Activated T-cell treated with anti-CD3 and anti-CD28 coated beads, Interleukin-2, amount 50 U/mL, for 1 hour (primary cell): ENCODE measurements at places on chromosomes 3 and 15.

DNA sequence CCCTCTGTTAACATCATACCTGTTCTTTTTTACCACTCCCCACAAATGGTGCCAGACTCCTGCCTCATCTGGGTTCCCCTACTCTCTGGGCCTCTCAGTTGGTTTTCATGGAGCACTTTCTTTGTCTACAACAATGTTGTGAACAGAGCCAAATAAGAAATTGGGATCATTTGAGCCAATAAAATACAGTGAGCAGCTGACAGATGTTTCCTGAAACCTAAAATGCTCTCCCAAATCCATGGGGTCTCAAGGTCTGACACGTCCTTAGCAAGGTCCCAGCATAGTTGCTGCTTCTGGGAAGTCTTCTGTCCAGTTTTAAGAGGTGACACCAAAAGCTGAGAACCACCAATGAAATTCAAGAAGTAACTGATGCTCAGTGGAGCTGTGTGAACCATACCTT lies 1.7 kb downstream of the NMNAT3 start:
- no peak for DNase-seq

- no peak for DNase-seq
These were observed 237.4 kb downstream of the TBL1XR1 start for GRCh38 chr3:176959867-176960266.

GRCh38 chr3:15451216-15452113 lies 24.1 kb downstream of the EAF1 start:
- DNase-seq = no peak

DNA sequence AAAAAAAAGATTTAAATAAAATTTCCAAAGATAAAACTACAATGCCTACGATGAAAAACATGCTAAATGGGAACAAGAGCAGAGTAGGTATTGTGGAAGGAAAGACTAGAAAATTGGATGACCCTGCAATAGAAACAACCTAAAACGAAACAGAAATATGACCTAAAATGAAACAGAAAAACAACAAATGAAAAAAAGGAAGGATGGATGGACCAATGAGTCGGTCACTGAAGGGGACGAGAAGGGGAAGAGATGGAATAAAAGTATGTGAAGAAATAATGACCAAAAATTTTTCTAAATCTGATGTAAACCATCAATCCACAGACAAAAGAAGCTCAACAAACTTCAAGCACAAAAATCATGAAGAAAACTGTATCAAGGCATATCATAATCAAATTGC lies 44.8 kb downstream of the TBC1D2B start:
- DNase-seq = no peak

DNA sequence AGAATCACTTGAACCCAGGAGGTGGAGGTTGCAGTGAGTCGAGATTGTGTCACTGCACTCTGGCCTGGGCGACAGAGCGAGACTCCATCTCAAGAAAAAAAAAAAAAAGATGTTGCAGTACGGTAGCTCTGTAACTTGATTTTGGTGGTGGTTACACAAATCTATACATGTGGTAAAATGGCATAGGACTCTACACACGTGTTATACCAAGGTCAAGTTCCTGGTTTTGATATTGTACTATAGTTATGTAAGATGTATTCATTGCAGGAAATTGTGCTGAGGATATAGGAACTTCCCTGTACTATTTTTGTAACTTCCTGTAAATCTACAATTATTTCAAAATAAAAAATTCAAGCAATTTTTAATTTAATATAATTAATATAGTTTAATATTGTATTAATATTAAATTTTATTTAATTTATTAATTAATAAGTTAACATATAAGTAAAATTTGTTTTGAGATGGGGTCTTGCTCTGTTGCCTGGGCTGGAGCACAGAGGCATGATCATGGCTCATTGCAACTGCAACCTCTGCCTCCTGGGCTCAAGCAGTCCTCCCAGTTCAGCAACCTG lies 9.9 kb downstream of the MYD88 start:
- no peak for DNase-seq

DNA sequence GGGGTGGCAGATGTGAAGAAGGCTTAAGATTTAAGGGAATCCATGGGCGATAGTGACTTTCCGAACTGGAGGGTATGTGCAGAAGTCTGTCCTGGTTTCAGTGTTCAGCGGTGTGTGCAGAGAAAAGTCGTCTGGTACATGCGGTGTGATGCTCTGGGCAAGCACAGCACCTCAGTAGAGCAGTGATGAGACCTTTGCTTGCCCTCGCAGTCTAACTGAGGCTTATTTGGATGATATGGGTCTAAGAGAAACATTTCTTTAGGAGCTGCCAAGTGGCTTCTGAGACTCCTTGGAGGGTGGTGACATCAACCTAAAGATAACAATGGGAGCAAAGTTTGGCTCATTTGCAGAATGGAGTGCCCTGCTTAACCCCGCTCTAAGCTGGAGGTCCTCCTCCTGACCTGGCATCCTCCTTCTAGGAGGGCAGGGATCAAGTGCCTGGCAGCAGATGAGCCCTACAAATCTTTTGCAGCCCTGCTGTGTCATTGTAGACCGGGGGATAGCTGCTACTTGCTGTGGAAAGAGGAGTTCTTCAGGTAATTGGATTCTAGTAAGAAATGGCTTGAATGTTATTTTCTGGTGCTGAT lies 228.1 kb upstream of the AZI2 start:
- no peak for DNase-seq

DNA sequence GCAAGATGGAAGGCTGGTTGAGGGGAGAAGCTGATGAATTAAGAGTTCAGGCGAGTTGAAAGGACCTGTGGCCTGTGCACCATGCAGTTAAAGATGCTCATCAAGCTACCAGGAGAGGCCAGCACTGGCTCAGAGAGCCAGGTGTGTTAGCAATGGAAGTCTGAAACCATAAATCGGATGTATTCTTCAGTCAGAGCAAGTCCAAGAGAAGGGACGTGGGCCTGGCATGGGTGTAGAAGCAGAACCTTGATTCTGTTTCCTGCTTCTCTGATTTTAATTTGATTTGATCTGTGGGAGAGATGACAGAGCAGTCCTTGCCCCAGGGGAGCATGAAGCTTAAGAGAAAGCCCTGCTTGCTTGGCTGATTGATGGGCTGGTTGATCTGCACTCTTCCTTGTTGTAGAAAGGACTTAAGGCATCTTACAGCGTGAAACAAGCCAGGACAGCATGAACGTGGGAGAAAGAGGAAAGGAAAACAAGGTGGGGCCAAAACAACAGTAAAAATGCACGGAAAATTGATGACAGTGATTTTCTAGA lies 10.9 kb downstream of the TM6SF1 start:
- no peak for DNase-seq

- DNase-seq = peak; percentile 27
These were observed at the start of gene DZIP1L for GRCh38 chr3:138114988-138115971. Gene DZIP1L, minus strand, starts transcription at chr3:138115608. Its CDS starts 11,637 bp downstream, at chr3:138103971.
